ENCODE measurements at places on chromosomes 1 and 21. TPM values are rescaled to one million over a fixed set of nuclear protein-coding genes. Genes with fewer than 3 reads are reported as not detected.
A peak's percentile ranks its signal among the peaks of the same experiment; 100 is the strongest.

The PPIAL4G gene
- total RNA-seq: 0.14 TPM

The MSH4 gene
- 0.55 TPM for total RNA-seq

The WNT3A gene
- total RNA-seq: not detected

The SMG5 gene
- total RNA-seq: 114 TPM

The PCAT6 gene
- total RNA-seq: 5.7 TPM

The HNRNPCL2 gene
- total RNA-seq: not detected

The FBXO44 gene
- total RNA-seq: 21.5 TPM

The BTF3L4 gene
- total RNA-seq: 100 TPM

The S100A9 gene
- 0.95 TPM for total RNA-seq

The TRIM45 gene
- total RNA-seq: 48.0 TPM

DNA sequence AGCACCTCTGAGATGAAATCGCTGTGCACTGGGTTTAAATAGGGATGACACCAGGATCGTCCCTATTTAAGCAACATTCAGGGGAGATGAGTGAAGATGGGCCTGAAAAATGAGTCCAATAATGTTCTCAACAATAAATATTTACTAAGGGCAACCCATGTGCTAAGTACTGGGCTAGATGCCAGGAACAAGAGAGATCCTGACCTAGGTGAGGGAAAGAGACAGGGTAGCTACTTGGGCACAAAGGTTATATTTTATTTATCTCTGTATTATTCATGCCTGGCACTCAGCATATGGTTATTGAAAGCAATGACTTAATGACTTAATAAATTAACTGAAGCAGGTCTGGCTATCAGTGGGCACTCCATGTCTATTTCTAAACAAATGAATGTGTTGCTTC, 27.4 kb upstream of the AVPR1B start:
- H3K36me3 ChIP-seq: no peaks in the 10 kb centered on the region
- H3K27me3 ChIP-seq: peaks cover 7% of the 10 kb centered on the region
- no peak for DNase-seq
- peaks cover 8% of the 10 kb centered on the region for H3K4me1 ChIP-seq
- H3K27ac ChIP-seq: no peak overlapping the region

DNA sequence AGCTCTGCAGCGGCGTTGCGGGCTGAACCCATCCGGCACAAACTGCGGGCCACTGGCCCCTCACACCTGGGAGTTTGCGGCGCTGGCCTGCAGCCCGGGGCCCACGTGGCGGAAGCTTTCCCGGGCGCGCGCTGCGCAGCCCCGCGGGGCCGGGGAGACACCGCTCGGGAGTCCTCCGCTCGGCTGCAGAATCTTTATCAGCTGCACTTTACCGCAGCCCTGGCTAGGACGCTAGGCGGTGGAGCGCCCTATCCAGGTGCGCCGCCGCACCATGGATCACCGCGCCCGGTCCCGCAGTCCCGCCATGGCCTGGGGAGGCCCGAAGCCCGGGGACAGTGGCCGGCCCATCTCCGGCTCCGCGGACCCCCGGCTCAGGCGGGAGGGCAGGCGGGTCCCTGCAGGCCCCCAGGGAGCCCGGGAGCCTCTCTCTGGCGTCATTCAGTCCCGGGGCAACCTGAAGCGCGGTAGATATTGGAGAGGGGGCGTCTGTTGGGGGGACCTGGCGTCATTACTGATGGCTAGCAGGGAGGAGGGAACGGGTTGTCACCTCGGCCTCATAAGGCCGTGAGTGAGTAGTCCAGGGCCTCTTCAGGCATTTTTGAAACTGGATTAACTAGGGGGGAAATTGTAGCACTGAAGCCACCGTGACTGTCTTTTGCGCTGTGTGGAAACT, 5.7 kb upstream of the OLIG2 start:
- H3K4me3 ChIP-seq: peak overlapping the region; percentile 48
- no peaks in the 10 kb centered on the region for H3K36me3 ChIP-seq
- H3K4me1 ChIP-seq: peaks cover 7% of the 10 kb centered on the region
- H3K27me3 ChIP-seq: peaks cover 91% of the 10 kb centered on the region

DNA sequence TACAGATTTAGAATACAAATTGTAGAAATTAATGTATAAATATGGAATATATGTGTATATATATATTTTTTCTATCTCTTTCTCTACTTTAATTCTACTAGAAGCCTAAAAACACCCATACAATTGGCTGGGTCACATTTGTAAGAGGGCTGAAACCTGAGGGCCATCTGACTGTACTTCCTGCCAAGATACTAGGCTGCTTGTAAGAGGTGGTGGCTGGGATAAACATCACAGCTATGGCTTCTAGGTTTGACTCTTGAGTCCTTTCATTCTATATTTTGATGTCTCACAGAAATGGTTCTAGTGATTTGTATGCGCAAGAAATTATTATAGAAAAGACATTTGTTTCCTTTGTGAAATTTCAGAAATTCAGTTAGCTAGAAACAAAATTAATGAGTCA, 1155.2 kb upstream of the B3GALT2 start:
- no peak overlapping the region for H3K27ac ChIP-seq
- H3K4me1 ChIP-seq: peaks cover 8% of the 10 kb centered on the region
- H3K27me3 ChIP-seq: no peaks in the 10 kb centered on the region
- no peaks in the 10 kb centered on the region for H3K36me3 ChIP-seq

DNA sequence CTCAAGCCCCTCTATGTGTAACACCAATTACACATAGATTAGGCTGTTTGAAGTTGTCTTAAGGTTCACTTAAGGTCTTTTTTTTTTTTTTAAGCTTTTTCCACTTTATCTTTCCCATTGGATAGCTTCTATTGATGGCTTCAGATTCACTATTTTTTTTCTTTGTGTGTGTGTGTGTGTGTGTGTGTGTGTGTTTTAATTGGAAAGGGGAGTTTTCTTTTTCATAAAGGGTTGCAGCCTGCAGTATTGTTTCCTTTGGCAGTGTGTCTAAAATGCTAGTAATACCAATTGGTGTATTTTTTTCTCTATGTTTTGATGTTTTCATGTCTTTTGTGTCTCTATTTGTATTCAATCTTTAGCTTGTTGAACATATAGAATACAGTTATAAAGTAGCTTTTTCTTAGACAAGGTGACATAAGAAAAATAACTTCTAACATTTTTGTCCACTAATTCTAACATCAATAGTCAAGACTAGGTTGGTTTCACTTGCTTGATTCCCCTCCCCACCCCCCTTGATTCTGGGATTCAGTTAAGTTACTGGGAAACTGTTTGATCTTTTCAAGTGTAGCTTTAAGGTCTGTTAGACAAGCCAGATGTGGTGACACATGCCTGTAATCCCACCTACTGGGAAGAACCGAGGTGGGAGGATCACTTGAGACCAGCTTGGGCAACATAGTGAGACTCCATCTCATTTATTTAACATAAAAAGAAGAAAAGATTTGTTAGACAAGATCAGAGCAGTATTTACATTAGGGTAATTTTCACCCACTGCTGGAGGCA, 21.4 kb downstream of the PRRC2C start:
- no peak overlapping the region for H3K4me3 ChIP-seq
- H3K4me1 ChIP-seq: peaks cover 31% of the 10 kb centered on the region
- DNase-seq: no peak

- H3K27me3 ChIP-seq: no peaks in the 10 kb centered on the region
- H3K36me3 ChIP-seq: peaks cover 12% of the 10 kb centered on the region
- H3K27ac ChIP-seq: no peak overlapping the region
- H3K4me1 ChIP-seq: peaks cover 2% of the 10 kb centered on the region
- no peak overlapping the region for H3K4me3 ChIP-seq
- no peak for DNase-seq
Observed at GRCh38 chr1:14672005-14672404, 73.5 kb downstream of the KAZN start.

DNA sequence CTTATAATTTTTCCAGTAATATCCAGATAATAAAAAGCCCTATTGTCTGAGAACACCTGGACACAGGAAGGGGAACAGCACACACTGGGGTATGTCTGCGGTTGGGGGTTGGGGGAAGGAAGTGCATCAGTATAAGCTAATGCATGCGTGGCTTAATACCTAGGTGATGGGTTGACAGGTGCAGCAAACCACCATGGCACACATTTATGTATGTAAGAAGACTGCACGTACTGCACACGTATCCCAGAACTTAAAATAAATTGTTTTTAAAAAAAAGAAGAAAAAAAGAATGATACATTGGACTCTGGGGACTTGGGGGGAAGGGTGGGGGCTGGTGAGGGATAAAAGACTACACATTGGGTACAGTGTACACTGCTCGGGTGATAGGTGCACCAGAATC, 144.9 kb upstream of the C1orf174 start:
- no peak for DNase-seq
- no peaks in the 10 kb centered on the region for H3K36me3 ChIP-seq
- no peak overlapping the region for H3K4me3 ChIP-seq
- H3K27me3 ChIP-seq: peaks cover 47% of the 10 kb centered on the region
- no peaks in the 10 kb centered on the region for H3K4me1 ChIP-seq

- no peak overlapping the region for H3K27ac ChIP-seq
- no peak overlapping the region for H3K4me3 ChIP-seq
- no peak for DNase-seq
- H3K4me1 ChIP-seq: peaks cover 4% of the 10 kb centered on the region
Observed at GRCh38 chr1:22529901-22530621, 33.2 kb upstream of the EPHA8 start.

DNA sequence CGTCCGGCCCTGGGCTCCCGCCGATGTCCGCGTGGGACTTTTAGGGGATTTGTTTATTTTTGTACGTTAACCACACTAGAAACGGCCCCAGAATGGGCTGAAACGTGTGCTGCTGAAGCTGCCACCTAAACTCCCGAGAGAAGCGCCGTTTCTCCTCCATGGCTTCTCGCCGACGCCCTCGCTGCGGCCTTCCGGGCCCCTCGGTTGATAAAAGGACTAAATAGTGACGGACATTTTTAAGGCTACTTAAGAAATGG, 678 bp upstream of the PTTG1IP start:
- H3K4me3 ChIP-seq: peak overlapping the region; percentile 72
- H3K27ac ChIP-seq: peak overlapping the region; percentile 89
- H3K4me1 ChIP-seq: peaks cover 29% of the 10 kb centered on the region
- DNase-seq: no peak
- H3K36me3 ChIP-seq: no peaks in the 10 kb centered on the region

- H3K27me3 ChIP-seq: no peaks in the 10 kb centered on the region
- no peak overlapping the region for H3K4me3 ChIP-seq
- H3K4me1 ChIP-seq: peaks cover 10% of the 10 kb centered on the region
Observed at GRCh38 chr1:147177611-147178380, 5.5 kb upstream of the PRKAB2 start.

GRCh38 chr1:53115403-53116306, 26.8 kb downstream of the SLC1A7 start:
- no peak overlapping the region for H3K27ac ChIP-seq
- H3K36me3 ChIP-seq: no peaks in the 10 kb centered on the region
- H3K27me3 ChIP-seq: peaks cover 91% of the 10 kb centered on the region

- no peak for DNase-seq
- H3K27ac ChIP-seq: no peak overlapping the region
- H3K4me3 ChIP-seq: no peak overlapping the region
Observed at GRCh38 chr1:212471891-212472675, 39.4 kb downstream of the NENF start.

DNA sequence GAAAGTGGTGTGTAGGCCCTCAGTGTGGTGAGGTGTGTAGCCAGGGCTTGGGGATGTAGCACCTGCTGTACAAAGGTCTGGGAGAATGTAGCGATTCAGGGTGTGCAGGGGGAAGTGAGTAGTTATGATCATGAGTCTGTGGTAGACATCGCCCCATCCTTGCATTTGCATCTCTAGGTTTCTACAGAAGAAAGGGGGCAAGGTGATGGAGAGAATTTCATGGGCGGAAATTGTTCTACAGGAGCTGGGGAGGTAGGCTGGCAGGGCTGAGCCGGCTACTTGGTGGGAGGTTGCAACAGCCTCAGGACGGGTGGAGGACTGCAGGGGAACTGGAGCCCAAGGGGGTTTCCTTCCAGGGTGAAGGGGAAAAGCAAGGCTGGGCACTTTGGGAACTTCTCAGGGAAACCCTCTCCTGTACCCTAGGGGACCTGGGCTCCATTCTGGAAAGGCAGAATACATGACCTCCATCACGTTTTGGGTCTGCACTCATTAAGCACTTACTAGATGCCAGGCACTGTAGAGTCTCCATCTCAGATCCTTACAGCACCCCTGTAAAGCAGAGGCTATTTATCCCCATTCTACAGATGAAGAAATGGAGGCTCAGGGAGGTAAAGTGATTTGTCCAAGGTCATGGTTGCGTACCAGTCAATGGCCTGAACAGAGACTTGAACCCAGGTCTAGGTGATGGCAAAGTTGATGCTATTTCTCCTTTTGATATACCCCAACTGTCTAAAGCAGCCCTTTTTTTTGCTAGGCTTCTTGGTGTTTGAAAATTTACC, 14.5 kb upstream of the TNFRSF1B start:
- DNase-seq: no peak
- no peaks in the 10 kb centered on the region for H3K4me1 ChIP-seq
- H3K27me3 ChIP-seq: peaks cover 19% of the 10 kb centered on the region
- no peak overlapping the region for H3K27ac ChIP-seq
- no peak overlapping the region for H3K4me3 ChIP-seq
- H3K36me3 ChIP-seq: no peaks in the 10 kb centered on the region

GRCh38 chr1:5477716-5478115, 514.5 kb downstream of the NPHP4 start:
- H3K4me1 ChIP-seq: peaks cover 4% of the 10 kb centered on the region
- H3K36me3 ChIP-seq: no peaks in the 10 kb centered on the region
- no peak overlapping the region for H3K4me3 ChIP-seq
- DNase-seq: no peak
- peaks cover 36% of the 10 kb centered on the region for H3K27me3 ChIP-seq
